Cerebellum (tissue), 4 donors: ENCODE measurements at places on chromosomes 2 and 18. TPM values are rescaled to one million over a fixed set of nuclear protein-coding genes. Genes with fewer than 3 reads are reported as not detected.
A peak's percentile ranks its signal among the peaks of the same experiment; 100 is the strongest.

- DNase-seq, result no peak
Observed at GRCh38 chr2:55092439-55092838, 42.2 kb upstream of the RTN4 start.

Gene GPATCH11
- total RNA-seq, result 13.8 TPM

Gene ALK
- total RNA-seq, result 6.4 TPM

DNA sequence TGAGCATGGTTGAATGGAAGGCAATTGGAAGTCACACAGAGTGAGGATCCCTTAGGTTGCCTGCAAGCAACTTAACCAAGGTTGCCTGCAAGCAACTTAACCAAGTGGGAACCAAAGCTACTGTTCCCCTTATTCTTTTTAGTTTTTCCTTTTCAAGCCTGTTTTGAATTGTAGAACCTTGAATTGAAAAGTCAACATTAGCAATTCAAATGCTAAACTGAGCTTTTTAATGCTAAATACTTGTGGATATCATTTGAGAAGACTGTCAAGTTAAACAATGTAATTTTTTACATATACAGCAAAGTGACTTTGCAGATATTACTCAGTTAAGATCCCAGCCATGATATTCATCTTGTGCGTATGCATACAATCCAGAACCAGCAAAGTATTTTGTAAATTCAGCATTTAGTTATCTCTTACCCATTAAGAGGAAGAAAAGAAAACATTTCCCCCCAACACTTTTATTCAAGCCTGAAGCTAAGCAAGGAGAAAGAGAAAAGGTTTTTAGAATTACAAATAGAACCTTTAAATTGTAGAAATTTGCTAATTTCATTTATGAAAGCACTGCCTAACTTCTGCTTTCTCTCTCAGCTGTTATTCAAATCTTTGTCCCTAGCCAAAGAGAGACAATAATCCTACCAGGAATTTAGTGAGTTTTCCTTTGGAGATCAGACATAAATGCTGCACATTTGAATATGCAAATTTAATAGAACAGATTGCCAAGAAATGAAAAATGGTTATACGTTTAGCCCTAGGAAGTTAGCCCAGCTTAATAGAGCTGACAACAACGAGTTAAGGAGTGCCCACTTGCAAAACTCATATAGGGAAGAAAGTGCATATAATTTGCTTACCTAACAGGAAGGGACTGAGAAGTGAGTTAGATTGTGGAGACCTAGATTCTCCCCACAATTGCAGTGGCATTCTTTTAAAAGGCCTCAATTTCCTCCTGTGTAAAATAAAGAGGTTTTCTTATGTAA is 643.2 kb upstream of the PIK3C3 start:
- DNase-seq, result no peak

DNA sequence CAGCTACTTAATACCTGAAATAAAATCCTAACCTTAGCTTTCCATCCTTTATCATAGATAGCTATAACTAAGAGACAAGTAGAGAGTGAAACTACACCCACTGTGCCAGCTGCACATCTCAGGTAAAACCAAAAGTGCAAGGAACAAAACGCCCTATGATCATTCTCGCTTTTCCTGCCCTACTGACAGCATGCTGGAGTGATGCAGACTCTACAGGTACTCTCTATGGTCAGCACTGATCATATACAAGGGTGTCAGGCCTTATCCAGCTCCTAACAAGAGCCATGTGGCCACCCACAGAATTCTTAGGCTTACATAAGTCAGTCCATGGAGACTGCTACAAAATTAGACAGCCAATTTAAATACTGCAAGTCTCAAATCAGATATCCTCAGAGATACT is 45.6 kb downstream of the REV1 start:
- no peak for DNase-seq

DNA sequence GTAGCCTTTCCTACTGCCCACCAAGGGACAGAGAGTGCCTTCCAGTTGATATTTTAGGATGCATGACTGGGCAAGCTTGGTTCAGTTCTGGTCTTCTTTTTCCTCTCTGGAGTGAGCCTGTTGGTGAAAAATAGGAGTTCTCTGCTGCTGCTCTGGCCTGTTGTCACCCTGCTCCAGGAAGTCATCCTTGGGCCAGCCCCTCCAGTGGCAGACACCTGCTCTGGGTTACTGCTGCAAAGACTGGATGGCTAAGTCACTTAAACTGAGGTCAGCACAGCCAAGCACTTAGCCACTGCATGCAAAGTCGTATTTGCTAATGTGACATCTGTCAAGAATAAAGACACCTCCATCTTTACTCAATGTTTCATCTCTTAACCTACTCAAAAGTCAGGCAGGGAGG is 219.6 kb upstream of the ID2 start:
- DNase-seq, result no peak

- DNase-seq, result no peak
Observed at GRCh38 chr18:27948986-27949385, 227.9 kb downstream of the CDH2 start.

GRCh38 chr2:460861-461260 is 173.0 kb upstream of the ALKAL2 start:
- DNase-seq, result no peak

GRCh38 chr2:164599954-164600589 is 21.2 kb downstream of the GRB14 start:
- no peak for DNase-seq

DNA sequence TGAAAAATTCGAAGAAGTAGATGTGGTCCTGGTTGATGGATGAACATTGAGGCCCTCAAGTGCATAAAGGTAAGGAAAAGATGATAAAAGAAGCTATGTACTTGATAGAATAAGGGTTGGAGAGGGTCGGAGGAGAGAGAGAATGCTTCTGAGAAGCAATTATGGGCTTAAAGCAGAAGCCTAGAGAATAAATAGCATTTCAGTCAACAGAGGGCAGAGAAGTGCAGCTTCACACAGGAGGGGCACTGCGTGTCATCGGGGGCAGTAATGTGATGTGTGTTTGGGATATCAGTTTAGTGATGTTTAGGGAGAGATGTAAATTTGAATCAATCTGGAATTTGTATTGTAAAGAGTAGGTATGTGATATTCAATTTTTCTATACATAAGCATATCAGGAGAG is 334.5 kb downstream of the PIK3C3 start:
- no peak for DNase-seq

Gene KANSL1L
- total RNA-seq, result 87.2 TPM

Gene RPRM
- 7.0 TPM for total RNA-seq

- no peak for DNase-seq
Observed at GRCh38 chr2:176483901-176484568, 214.8 kb downstream of the MTX2 start.

GRCh38 chr2:234919711-234920110 is 32.1 kb upstream of the SH3BP4 start:
- DNase-seq, result no peak

DNA sequence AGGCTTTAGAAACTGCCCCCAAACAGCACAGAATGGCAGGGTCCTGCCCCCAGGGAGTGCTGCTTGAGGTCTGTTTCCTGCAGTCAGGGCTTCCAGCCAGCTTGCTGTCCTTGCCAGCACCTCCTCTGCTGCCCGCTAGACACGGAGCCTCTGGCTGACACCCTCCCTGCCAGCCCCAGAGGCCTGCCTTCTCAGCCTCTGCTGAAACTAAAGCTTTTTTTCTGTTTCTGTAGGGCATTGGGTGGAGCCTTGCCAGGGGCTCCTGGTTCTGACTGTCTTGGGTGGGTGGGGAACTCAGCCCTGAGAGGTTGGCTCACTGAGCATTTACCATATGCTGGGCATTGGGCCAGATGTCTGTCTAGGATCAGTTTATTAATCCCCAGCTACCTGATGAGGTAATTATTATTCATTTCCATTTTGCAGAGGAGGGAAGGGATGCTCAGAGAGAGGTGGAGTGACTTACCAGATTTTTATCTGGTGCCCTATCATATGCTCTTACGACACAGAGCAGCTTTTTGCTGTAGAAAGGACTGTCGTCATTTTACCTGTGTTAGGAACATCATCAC is 35.4 kb downstream of the INPP4A start:
- peak; percentile 60 for DNase-seq

DNA sequence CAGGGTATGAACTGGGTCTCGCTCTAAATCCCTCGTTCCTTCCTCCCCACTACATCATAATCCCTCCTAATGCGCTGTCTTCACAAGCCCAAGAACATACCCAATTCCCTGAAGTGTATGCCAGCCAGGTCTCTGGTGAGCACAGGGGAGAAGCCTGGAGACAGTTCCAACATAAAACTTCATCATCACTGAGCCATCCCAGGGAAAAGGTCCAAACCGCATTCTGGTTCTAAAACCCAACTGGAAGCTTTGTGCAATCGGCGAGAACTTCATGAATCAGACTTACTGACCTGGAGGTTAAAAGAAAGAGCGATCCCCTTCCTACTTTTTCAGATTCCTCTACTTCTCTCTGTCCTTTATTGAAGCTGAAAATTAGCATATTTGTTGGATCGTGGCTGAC is 132.7 kb downstream of the ALPK2 start:
- DNase-seq, result no peak

Gene TBC1D8
- 12.8 TPM for total RNA-seq

GRCh38 chr2:230643576-230644291 is 68.9 kb upstream of the CAB39 start:
- DNase-seq, result no peak

GRCh38 chr2:28356095-28356911 is 36.4 kb upstream of the FOSL2 start:
- DNase-seq, result peak; percentile 71
